ENCODE measurements at places on chromosomes 4 and X.

GRCh38 chr4:108157655-108158054 is 11.1 kb downstream of the LEF1 start:
- no peak for DNase-seq

DNA sequence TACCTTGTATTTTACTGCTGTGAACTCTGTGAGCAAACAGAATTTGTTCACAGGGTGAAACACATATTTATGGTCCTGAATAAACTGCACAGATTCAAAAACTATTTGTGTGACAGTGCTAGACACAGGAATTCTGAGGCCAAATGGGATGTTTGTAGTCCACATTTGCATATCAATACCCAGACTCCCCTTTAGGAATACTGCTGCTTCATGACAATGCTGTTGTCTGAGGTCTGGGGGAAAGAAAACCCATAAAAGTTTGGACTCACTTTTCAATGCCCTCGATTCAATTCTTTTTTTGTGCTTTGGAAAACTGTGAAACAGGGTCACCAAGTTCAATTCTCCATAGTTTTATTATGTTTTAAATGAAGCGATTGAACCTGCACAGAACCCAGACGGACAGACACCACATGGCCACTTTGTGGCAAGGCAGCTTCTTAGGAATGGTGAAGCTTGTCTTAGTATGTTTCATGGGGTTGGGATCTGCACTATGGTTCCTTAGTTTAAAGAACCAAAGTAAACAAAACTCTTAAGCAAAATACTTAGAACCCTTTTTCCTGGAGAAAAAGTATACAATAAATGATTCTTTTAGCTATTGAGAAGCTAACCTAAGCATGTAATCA is 92.3 kb upstream of the MAD2L1 start:
- DNase-seq = no peak

DNA sequence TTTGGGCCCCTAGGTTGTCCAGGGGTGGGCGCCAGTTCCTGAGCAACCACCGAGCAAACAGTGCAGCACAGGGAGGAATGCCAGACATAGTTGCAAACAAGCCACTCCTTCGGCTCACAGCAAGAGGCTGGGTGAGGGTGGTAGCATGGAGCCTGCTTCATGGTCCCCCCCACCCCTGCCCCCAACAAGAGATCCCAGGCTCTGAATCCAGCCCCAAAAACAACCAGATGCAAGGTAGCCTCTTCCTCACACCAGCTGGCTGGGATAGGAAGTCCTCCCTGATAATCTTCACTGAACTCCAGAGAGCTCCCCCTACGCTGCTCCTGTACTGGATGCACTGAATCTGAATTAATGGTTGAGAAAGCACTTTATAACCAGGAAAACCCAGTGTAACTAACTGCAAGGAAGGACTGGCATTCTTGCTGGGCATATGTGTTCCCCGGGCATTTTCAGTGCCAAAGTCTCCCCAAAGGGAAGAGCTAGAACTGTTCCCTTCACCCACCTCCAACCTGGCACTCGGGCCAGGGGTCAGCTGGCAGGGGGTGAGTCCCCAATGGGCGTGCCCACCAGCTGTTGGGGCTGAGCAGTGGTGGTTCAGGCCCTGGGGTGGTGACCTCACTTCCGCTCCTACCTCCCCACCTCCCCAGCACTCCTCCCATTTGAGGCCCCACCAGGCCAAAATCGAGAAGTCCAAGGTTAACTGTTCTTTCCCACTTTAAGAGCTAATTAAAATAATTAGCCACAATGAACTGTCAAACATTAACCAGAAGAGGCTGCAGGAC is 1.5 kb downstream of the ELF4 start:
- no peak for DNase-seq

- no peak for DNase-seq
Measured at GRCh38 chrX:152847281-152847680, 16.4 kb downstream of the NSDHL start.

- no peak for DNase-seq
Measured at GRCh38 chr4:97386969-97387368, 756.3 kb downstream of the STPG2 start.

DNA sequence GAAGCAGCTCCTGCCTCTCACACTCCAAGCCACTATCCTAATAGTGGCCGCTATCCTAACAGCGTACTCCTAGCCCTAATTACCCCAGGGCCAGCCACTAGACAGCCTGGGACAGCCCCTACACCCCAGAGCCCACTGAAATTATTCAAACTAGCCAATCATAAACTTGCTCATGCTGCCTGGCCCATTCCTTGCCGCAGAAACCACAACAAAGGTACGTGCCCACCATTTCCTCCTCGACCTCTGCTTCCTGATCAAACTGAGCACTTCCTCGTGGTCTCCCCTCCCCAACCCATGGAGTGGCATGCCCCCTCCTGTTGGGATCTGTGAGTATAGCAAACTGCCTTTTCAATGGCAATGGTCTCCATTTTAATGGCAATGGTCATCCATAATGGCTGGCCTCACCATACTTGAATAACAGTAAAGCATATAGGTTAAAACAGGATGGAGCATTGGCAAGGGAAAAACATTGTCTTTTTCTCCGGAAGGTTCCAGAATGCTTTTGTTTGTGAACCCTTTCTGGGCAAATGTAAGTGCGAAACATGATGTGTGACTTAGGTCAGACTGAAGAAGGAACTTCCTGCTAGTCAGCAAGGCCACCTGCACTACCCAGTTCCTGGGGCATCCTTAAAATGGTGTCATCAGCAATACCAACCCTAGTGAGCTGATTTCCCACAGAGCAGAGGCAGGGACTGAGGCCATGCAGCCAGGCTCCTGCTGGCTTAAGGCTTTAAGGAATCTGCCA is 107.1 kb upstream of the ATP6AP2 start:
- DNase-seq = no peak

DNA sequence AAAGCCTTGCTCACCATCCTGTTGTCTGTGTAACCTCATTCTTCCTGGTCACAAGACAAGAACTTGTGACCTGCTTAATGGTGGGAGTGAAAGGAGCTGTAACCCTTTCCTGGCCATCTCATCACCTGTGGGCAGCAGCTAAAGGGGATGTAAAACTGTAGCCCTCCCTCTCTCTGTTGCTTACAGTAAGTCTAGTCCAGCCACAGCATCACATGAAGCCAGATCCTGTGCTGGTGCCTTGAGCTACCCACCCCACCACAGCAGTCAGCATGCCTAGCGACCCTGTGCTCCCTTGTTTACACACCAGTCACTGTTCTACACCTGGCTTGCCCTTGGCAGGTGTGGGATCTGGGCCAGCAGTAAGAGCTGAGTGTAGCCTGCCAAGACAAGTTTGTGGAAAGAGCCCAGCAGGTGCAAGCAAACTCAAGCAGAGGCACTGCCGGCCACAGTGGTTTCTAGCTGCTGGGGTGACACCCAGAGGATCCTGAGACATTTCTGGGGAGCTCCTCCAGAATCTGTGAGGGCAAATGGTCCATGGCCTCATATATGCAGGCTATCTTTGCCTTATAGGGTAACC is 41.0 kb downstream of the UGT2B28 start:
- no peak for DNase-seq

DNA sequence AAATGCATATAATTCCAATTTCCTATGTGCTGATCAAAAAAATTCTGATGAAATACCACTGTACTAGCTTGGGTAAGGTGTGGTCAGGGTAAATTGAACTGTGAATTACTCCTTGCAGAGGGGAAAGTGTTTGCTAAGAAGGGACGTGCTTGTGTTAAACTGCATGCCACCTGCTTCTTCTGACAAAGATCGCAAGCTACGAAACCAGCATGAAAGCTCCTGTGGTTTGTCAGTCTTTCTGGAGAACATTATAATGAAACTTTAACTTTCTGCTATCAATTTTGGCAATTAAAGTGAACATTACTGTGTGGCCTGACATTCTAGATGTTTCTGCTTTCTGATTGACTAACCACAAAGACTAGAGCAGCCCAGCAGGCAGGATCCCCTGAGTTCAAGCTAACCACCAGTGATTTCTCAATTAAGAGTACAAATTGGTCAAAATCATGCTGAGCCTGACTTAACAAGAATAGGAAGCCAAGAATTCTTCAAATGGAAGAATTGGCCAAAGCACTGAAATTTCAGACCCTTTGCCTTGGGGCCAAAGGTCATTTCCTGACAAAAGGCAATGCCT is 239.0 kb downstream of the SLITRK2 start:
- DNase-seq = no peak

DNA sequence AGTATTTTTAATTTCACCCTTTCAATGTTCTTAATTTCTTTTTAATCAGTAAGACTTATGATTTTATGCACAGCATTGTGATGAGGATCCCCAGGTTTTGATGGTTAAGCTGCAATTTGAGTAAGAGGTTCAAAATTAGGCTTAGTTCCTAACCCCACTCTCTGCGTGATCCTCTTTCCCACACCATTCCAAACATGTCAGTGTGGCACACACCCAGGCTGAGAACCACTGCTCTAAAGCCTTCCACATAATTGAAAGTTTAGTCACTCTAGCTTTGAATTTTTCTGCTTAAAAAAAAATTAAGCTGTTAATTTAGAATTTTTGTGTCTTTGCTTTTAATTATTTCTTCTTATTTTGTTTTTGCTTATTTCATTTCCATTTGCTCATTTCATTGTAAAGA is 68.8 kb upstream of the SLC7A11 start:
- DNase-seq = no peak

DNA sequence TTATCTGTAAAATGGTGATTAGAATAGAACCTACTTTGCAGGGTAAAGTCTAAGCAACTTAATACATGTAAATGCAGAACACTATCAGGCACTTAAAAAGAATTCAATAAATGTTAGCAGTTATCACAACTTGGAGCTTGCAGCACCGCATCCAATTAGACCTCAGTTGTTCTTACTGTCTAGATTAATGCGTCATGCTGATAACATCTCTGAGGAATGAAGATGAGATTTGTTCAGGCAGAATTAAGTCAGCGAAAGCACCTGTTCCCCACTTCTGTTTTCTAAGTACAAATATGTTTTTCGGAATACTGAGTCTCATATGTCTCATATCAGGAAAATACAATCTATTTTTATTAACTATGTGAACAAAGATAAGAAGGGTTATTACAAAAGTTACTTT is 58.7 kb downstream of the TMA16 start:
- no peak for DNase-seq

DNA sequence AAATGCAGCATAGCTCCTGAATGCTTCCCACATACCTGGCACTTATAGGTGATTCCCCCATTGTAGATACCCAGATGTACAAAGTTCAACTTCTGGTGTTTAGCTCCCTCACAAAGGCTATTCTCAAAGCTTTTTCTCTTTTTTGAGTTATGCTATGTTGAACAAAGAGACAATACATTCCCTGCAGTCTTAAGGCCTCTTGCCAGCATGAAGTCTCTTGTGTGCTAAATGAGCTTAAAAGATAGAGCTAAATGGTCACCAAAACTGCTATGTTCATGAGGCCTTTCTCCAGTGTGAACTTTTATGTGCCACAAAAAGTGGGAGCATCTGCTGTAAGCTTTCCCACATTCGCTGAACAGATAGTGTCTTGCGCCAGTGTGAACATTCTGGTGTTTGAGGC is 111.2 kb upstream of the TMEM47 start:
- DNase-seq = no peak

- no peak for DNase-seq
Measured at GRCh38 chr4:11719879-11720278, 291.2 kb upstream of the HS3ST1 start.

DNA sequence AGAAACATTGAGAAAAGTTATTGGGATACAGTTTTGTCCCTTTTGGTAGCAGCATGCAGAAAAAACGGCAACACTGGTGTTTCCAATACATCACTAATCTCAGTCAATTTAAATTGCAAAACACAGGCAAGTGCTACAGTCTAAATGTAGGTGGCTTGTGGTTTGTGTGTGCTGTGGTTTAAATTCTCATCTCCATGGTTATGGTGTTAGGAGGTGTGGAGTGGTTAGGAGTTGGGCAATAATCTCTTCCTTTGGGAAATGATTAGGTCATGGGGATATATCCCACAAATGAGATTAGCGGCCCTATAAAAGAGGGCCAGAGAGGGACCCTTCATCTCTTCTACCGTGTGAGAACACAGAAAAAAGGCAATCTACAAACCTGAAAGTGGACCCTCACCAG is 1344.3 kb downstream of the ADGRL3 start:
- no peak for DNase-seq

DNA sequence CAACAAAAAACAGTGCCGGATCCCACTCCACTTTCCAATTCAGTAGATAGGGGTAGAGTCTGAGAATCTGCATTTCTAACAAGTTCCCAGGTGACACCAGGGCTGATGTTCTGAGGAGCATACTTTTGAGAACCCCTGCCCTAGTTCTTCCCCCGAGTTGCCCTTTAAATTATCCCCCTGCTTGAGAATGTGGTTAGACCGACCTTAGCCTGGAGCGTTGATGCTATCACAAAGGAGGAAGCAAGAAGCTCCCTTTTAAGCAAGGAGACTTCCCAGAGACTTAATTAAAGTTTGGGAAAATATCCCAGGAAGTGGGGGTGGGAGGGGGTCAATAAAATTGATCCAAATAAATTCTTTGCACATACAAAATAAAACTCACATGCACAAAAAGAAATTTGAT is 485.9 kb downstream of the SMARCA1 start:
- no peak for DNase-seq

DNA sequence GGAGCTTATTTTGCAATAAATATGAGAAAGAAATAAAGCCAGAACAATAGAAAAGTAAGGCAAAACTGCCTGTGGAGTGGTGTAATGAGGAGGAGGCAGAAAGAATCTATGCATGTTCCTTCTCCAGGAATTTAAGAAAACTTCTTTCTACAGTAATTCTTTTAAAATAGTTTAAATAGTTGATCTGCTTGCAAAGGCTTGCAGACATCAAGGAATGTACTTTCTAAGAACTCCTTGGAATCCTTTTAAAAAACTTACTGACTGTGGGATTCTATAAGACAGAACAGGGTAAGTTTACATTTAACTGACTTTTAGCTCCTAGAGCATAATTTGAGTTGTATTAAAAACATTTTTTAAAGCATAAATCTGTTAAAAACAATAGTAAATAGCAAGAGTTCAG is 63.2 kb upstream of the ALB start:
- no peak for DNase-seq

DNA sequence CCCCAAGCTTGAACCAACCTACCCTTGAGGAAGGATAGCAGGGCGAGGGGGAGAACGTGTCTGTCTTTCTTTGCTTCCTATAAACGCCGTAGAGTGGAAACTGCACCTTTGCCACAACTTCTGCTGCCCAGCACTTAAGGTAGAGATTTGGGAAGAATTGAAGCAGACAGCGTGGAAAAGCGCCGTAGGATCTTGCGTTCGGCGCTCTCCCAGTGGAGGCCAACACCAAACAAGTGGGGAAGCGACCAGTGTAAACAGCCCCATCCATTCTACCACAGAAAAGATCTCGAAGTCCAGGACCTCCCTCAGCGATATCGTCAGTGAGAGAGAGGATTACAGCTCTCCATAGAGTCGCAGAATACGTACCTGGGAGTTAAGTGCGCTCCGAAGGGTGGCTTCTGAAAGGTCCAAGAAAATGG is 3.9 kb upstream of the NKX6-1 start:
- DNase-seq = no peak

DNA sequence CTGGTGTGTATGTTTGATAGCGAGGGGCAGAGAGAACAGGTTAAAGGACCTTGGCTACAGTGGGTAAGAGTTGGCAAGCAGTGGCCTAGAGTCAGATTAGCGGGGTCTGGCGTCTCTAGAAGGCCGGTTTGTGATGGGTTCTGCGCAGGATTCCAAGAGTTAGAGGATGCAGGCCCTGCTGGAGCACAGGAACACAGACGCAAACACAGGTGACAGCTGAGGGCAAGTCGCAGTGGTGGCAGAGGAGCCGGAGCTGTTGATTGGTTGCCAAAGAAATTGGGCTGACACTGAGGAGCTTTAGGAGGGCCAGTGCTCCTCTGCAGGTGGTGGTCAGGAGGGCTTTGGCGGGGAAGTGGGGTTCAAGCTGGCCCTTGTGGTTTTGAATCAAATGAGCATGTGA is 3.8 kb downstream of the TADA2B start:
- no peak for DNase-seq

GRCh38 chr4:66564901-66565651 is 894.8 kb upstream of the EPHA5 start:
- DNase-seq = no peak
